ENCODE measurements at places on chromosomes 2 and 18.

DNA sequence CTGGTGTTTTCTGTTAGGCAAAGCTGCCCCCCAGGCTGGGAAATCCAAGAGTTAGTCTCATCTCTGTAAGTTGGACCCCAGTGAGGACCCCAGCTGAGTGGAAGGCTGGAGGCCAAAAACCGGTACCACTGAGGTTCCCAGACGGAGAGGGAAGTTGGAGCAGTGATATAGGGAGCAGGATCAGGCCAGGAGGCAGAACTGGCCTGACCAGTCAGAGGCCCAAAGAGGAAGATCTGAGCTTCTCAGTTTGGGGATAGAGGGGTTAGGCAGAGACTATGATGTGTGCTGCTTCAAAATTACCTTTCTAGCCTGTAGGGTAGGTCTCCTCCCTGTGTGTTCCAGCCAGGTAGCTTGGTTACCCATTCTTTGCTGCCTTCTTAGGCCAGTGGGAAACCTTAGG lies 4.6 kb upstream of the RNF181 start:
- no peak for DNase-seq

DNA sequence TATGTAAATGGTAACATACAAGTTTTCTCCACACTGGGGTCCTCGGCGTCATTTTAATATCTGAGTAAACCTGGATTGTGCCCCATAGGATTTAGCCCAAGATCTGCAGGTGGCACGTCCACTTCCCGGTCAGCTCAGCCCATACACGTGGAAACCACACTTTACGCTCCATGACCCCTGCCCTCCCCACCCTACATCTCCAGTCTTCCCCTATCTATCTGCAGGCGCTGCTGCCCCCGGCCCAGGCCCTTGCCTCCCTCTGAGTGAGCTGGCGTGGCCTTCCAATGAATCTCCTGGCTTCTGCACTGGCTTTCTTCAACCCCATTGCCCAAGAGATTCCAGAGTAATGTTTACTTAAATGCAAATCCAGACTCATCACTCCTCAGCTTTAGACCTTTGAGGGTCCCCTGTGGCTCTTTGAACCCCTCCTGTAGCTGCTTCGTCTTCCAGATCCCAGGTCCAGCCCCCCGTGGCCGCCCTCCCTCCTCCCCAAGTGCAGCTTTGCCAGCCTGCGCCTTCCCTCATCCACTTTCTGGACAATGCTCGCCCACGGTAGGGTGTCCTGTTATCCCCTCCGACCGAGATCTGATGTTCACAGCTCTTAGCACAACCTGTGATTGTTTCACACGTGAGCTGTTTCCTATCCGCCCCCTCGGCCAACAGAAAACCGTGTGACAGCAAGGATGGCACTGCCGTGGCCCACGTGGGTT lies 421.4 kb upstream of the SALL3 start:
- DNase-seq = no peak

GRCh38 chr2:53403792-53404413 lies 363.7 kb upstream of the CHAC2 start:
- DNase-seq = no peak

DNA sequence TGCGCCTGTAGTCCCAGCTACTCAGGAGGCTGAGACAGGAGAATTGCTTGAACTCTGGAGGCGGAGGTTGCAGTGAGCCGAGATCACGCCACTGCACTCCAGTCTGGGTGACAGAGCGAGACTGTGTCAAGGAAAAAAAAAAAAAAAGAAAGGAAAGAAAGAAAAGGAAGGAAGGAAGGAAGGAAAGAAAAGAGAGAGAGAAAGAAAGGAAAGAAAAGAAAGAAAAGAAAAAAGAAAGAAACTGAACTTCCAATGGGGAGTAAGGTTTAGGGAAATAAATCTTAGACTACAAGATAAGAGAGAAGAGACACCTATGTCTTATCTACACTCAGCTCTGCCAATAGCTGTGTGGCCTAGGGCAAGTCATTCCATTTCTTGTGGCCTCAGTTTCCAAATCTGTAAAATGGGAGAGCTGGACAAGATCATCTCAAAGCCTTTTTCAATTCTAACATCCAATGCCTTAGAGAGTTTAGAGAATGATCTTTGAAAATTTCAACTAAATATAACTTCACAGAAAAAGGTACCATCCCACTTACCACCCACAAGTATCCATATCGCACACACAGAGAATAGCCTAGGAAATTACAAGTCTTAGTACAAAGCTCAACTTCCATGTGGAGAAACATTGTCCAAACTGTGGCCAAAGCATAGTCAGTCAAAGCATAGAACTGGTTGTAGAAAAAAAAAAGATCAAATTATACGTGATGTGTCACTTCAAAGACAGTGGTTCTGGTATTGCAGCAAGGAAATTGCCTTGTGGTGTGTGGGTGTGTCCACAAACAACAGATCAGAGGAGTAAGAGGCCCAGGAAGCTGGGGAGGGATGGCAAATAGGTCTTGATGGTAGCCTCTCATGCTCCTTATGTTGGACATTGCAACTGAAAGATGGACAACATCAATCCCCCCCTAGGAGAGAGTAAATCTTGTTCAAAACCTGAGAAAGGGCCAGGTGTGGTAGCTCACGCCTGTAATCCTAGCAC lies 42.4 kb downstream of the SLC14A2 start:
- DNase-seq = no peak

- DNase-seq = no peak
These were observed 427.1 kb upstream of the CNTNAP5 start for GRCh38 chr2:123597988-123598387.

DNA sequence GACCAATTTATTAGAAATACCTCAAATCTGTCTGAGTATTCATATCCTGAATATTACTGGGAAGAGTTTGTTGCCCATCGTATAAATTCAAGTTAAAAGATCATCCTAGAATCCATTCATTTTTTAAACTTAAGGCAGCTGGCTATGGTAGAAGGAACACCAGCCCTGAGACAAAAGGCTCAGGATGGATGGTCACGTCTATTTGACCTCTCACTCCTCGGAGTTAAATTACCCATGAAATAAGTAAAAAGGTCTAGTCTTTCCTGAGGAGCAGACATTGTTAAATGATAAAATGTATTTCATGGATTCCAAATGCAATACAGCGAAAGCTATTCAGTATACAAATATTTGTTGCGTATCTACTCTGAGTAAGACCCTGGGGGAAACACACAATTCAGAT lies 826.0 kb upstream of the LRATD1 start:
- DNase-seq = no peak

DNA sequence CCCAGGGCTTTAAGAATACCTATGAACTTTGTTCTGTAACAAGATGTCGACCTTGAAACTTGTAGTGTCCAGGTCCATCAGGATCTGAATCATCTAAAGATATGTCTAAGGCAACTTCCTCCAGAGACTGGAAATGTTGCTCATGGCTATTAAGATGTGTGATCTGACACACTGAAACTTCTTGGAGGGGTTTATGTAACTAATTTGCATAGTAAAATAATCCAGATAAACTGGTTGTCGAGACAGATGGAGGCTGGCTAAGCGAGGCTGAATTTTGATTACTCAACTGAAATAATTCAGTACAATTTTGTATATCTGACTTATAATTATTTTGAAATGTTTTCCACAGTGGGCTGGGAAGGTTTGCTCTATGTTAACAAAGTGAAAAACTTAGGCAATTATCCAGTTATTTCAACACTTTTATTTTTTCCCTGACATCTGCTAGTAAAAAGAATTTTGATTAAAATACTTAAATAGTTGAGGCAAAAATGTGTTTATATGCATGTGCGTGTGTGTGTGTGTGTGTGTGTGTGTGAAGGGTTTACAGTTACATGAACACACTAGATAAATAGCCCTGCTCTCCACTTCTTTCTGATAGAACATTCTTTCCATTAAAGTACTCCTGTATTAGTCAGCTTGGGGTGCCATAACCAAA lies 11.4 kb upstream of the MAP3K20 start:
- no peak for DNase-seq

- DNase-seq = no peak
These were observed 132.0 kb downstream of the GALNT1 start for GRCh38 chr18:35713545-35713944.

- no peak for DNase-seq
These were observed 185.4 kb upstream of the DLGAP1 start for GRCh38 chr18:4640349-4641012.

DNA sequence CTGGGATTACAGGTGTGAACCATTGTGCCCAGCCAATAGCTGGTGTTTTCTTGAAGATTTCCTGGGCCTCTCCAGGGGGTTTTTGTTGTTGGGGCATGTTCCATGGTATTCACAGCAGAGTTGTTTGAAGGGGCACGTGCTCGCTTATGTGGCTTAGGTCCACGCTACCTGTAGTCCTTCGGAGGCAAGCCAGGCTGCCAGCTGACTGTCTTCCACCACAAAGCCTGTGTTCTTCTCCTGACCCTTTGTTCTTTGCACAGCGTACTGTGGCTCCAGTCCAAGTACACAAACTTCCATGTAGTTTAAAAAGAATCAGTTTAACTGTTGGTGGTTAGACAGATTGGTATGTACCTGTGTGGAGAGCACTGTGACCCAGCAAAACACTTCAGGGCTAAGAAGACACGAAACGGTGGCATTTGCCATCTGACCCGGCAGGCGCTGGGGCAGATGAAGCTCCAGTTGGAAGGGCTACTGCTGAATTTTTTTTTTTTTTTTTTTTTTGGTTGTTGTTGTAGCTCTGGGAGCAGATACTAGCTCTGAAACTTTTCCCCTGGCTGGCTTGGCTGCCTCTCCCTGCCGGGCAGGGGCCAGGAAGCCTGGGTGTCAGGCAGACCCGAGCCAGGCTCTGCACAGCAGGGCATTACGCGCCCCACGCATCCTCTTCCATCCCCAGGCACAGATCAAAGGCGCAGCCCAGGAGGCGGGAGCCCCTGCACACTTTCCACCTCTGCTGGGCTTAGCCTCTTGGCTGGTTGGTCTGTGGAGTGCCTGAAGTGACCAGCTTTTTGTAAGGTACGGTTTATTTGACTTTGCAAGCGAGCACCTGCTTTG lies 5.7 kb downstream of the GREB1 start:
- peak; percentile 79 for DNase-seq

- no peak for DNase-seq
These were observed 27.3 kb upstream of the GPR55 start for GRCh38 chr2:230952226-230952956.

DNA sequence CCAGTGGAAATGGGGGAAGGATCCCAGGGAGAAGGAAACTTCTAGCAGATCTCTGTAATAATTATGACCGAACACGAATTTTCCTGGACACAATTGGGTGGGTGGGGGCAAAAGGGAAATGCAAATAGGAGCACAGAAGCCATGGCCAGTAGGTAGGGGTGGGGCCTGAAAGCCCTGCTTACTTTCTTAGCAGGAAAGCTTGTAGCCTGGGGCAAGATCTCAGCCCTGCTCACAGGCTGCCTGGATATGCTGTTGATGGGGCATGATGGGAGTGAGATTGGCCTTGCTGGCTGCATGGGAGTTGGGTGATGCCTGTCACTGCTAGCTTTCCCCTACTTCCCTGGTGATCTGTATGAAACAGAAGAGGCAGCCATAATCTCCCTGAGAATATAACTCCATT lies 45.9 kb upstream of the SPOPL start:
- no peak for DNase-seq

DNA sequence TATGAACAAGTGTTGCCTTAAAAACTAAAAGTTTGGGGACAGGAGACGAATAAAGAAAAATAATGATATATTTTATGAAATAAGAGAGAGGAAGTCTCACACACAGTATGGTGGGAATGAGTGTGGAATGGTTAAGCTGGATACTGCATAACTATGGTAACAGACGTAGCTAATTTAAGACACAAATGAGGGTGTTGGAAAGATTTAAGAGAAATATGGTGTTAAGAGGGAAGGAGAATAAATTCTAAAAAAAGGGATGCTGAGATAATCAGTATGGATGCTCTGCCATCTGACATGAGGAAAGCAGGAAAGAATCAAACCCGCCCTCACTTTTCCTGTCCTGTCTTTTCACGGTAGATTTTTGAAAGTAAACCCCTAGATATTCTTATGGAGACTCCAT lies 10.6 kb downstream of the ADD2 start:
- DNase-seq = no peak

- no peak for DNase-seq
These were observed 12.3 kb upstream of the SLC35F5 start for GRCh38 chr2:113768770-113769169.

DNA sequence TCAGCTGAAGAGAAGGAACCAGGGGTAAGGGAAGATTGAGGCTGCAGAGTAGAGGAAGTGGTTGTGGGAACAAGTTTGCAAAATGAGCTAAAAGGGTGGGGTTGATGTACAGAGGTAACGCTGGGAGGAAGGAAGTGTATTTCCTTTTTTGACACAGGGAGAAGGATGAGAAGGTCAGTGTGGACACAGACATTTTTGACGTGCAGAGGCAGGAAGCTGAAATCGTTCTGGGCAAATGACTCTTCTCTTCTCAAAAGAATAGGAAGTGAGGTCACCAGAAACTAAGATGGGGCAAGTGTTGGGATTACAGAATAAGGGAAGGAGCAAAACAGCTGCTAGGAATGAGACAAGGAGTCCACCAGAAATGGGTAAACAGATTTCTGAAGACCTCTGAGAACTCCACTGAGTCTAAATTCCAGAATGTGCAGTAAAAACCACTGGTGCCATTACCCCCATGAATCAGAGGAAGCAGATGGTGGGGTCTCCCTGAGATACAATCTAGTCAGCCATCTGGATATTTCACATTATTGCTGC lies 20.0 kb upstream of the RNF149 start:
- no peak for DNase-seq

GRCh38 chr2:120482334-120482733 lies 136.4 kb downstream of the INHBB start:
- DNase-seq = no peak

DNA sequence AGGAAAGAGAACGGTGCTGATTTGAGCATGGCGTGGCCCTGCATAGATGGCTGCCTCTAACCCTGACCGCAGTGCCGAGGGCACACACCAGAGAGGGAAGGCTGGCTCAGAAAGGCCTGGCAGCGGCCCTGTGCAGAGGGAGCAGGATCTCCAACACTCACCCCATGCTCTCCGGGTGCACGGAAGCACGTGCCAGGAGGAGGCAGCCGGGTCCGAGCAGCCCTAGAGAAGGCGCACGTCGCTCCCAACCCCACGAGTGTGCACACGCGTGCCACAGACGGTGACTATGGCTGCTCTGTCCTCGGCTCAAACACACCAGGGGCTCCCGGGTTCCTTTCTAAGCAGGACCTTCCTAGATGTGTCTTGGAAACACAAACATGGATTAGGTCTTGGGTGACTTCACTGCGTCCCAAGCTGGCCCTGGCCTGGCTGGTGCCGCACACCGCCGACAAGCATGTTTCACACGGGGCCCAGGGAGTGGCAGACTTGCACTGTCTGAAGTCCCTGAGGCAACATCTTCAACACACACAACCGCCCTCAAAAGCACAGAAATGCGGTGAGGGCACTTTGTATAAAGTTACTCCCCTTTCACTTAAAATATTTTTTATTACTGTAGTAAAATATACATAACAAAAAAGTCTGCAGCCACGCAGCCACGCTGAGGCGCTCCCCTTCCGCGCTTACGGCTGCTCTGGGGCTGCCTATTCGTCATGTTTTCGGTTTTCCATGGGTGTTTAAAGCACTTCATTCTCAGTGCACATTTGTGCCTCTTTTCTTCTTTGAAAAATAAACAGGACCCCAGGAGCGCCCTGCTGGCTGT lies 110.0 kb downstream of the ZNF516 start:
- DNase-seq = no peak

GRCh38 chr2:28976584-28976983 lies 4.5 kb upstream of the TOGARAM2 start:
- no peak for DNase-seq

- DNase-seq = peak; percentile 11
These were observed 63.3 kb upstream of the GALNT5 start for GRCh38 chr2:157194097-157194688.

- DNase-seq = no peak
These were observed 53.6 kb upstream of the RNF152 start for GRCh38 chr18:61946449-61946848.

Data from DMS79 treated with DMSO at 0.1 percent for 48 hours (cell line).